ENCODE measurements at places on chromosomes 4 and X.

DNA sequence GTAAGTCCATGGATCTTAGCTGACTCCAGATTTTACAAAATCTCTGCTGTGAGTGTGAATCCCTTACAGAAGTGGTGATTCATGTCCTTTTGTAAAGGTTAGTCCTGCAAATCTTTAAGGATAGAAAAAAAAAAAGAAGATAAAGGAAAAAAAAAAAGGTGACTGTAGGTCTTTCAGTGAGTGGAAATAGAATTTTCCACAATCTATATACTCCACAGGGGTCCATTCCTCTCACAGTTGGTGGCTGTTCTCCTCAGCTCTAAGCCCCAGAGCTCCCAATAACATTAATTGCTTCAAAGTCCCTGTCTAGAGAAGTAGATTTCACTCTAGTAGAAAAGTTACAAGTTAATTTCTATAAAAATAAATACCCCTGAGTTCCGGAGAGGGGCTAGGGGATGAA lies 189.1 kb downstream of the NDST4 start:
- peak; percentile 31 for DNase-seq

GRCh38 chr4:168453146-168453545 lies 27.1 kb downstream of the DDX60L start:
- DNase-seq: peak; percentile 89

GRCh38 chr4:75658876-75659275 lies 14.3 kb downstream of the G3BP2 start:
- no peak for DNase-seq

GRCh38 chr4:82975792-82976191 lies 34.8 kb downstream of the LIN54 start:
- DNase-seq: no peak

DNA sequence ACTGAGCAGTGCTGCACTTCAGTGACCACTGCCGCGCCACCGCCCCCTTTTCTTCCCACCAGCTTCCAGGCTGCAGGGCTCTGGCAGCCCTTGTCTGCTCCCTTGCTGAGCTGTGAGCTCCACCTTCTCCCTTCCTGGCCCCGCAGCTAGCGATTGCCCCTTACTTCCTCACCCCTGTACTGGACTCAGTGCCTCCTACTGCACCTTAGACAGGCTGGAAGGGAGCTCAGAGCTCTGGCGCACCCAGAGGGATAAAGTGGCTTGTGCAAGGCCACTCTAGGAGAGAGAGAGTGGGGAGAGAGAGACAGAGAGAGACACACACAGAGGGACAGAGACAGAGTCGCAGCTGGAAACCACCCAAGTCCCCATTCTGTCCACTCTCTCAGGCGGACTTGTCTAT lies 6.0 kb downstream of the RASL11B start:
- peak; percentile 48 for DNase-seq

- DNase-seq: peak; percentile 75
Measured at GRCh38 chr4:96406742-96407141, 566.8 kb downstream of the PDHA2 start.

DNA sequence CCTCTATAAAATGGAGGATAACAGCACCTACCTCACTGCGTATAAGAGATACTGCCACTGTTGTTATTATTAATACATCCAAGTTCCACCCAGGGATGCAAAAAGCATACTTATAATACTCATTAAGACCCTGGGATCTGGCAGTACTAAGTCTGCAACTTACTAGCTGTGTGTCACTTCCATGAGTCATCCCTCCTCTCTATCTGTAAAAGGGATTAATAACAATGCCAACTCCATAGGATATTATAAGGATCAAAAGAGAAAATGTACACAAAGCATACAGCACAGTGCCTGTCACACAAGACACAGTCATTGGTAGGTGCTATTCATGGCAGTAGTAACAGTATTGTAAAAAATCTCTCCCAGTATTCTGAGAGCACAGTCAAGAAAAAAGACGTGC lies 216.7 kb downstream of the HS6ST2 start:
- DNase-seq: no peak

DNA sequence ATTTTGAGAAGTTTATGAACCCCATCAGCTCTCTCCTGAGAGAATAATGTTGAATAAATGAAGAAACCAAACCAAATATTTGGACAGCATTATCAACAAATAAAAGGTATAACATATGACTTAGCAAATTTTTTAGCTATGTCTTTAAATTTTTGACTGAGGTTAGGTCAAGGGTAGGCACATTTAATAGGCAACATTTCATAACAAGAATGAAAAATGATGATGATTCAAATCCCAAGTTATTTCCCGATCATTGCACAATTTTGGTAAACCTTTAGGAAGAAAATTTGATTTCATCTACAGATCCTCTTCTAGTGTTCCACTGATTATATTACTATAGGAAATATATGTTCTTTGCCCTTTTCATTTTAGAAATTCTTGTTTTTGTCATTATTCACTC lies 123.7 kb upstream of the TLR3 start:
- no peak for DNase-seq

DNA sequence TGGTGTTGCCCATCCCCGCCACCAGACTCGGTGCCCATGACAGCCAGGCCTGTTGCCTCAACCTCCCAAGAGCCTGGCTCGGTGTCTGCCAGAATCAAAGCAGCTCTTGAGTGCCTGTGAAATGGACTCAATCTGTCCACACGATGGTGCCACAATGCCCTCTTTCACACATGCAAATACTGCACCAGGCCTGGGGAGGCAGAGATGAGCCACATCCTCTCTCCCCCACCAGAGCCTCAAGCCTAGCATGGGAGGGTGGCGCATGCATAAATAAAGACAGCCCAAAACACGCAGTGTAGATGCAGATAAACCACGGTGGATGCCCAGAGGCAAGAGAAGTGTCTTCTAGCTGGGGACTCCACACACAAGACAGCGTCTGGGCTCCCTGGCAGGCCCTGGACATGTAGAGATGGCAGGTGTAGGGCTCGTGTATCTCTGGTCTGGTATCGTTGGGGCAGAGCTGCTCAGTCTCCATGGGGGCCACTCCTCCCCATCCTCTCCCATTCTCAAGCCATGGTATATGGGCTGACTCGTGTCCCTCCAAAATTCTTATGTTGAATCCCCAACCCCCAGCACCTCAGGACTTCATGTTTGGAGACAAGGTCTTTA lies 65.6 kb downstream of the JAKMIP1 start:
- peak; percentile 28 for DNase-seq

- DNase-seq: peak; percentile 93
Measured at GRCh38 chrX:153521034-153521433, 3.6 kb downstream of the ATP2B3 start.

DNA sequence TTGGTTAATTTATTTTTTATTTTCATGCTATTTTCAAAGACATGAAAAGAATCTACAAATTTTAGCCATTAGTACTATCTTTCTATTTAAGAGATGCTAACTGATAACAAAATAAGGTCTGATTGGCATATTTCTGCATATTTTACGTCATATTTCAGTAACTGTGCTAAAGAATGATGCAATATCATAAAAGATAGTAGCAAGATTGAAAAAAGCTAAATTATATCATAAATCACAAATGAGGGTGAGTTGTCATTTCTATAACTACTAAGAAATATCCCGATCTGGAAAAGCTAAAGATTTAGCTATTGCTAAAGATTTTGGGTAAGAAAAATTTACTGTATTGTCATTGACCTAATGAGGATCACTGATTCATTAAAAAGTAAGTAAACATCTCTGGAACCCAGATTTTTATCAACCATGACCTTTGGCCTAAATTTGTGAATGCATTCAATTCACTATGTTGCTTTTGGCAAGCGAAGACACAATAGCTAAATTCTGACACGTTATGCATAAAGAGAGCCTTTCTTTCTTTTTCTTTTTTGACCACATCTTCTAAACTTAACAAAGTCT lies 103.6 kb downstream of the HPGD start:
- DNase-seq: no peak

- peak; percentile 79 for DNase-seq
Measured at GRCh38 chr4:65668201-65669089, 1.8 kb downstream of the EPHA5 start.

All from NCI-H69 (cell line).